ENCODE measurements at places on chromosomes 7 and 10.

- DNase-seq: no peak
Observed at GRCh38 chr10:61643316-61643751, 19.4 kb upstream of the CABCOCO1 start.

DNA sequence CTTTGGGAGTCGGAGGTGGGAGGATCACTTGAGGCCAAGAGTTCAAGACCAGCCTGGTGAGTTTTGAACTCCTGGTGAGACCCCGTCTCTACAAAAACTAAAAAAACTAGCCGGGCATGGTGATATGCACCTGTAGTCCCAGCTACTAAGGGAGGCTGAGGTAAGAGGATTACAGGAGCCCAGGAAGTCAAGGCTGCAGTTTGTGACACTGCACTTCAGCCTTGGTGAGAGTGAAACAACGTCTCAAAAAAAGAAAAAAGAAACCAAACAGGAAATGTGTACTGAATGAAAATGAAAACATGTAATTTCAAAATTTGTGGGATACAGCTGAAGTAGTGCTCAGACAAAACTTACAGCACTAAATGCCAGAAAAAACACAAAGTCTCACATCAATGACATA is 7.6 kb downstream of the ARHGAP12 start:
- DNase-seq: no peak

GRCh38 chr10:55747244-55747643 is 613.8 kb downstream of the ZWINT start:
- no peak for DNase-seq

GRCh38 chr10:47042199-47042473 is 130.9 kb downstream of the PTPN20 start:
- DNase-seq: no peak

- no peak for DNase-seq
Observed at GRCh38 chr10:94092848-94093247, 99.1 kb downstream of the PLCE1 start.

DNA sequence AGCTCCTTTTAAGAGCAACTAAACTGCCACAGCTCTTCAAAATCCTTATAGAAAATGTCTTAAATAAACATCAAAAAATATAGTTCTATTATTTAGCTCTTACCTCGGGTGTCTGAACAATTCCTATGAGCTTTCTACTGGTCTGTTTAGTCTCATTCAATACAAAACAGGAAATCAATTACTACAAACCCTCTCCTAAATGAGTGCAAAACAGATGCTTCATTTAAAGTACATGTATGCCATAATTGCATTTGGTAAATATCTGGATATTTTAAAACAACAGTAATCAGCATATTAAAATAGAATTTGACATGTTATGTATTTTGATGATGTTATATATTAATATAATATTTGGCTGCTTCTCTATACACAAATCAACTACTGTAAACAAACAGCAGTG is 38.5 kb upstream of the MTPN start:
- DNase-seq: no peak

DNA sequence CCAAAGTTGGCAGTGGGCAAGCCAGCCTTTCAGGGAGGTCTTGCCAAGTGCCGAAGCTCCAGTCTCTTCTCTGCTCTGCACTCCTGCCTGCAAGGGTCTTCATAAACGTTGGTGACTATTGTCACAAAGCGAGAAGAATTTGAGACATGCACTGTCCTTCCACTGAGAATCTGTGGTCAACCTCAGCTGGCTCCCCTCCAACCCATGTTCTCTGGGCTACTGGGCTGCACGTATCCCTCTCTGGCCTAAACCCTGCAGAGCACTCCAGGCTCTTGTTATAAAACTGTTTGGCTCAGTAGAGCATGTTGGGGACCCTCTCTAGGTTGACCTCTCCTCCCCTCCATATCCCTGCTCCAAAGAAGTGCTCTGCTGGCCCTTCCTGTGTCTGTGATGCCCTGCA is 260.4 kb upstream of the NFE2L3 start:
- no peak for DNase-seq

DNA sequence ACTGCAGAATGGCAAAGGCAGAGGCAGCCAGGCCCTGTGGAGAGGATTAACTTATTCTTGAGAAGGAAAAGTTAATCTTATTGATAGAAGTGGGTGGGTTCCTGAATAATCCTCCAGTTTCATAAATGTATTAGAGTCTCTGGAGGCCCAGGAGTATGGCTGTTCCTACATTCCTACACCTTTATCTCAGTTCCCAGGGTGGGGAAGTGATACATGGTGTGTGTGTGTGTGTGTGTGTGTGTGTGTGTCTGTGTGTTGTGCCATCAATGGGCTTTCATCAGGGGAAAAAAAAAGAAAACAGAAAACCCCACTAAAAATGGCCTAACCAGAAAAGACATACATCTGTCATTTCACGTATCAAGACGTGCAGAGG is 22.0 kb upstream of the GSDME start:
- no peak for DNase-seq

DNA sequence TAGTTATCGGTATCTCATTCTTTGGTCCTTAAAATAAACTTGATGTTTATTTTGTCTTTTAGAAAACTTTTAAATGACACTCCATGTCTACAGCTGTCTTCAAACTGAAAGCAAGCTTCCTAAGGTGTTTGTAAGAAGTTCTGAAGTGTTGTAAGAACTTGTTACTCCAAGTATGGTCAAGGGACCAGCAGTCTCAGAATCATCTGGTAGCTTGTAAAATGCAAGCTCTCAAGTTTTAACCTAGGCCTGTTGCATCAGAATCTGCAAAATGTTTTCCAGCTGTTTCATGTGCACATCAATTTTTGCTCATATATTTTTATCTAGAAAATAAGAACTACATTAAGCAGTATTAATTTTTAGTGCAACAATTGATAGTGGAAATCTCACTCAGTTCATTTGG is 104.1 kb downstream of the THSD7A start:
- no peak for DNase-seq

DNA sequence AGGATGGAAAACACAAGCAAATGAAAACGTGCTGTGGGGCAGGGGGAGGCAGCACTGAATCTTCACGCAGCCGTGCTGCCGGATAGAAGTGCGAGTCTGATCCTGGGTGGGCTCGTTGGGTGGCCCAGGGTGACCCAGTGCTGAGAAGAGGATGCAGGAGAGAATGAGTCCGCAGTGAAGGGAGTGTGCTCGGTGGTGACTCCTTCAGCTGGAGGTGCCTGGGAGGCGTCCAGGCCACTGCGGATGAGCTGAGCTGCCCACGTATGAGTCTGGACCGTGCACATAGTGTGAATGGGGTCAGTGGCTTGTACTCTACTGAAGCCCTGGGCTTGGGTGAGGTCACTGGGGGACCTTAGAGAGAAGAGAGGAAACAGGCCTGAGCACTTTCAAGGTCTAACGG is 190.0 kb upstream of the MGMT start:
- DNase-seq: no peak

DNA sequence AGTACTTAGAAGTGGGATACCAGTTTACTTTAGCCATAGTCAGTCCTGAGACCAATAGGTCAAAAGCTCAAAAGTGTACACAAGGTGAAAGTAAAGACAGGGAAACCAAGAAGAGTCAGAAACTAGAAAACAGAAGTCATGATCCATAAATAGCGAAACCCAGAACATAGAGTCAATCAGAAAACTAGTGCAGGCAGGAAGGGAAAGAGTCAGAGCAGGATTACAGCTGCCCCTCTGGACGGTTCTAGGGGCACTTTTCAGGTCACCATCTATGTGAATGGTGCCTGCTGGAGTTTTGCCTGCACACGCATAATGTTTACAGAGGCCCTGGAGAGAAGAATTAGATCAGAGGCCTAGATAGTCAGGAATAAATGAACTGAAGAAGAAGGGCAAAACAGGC is 22.4 kb upstream of the DMTF1 start:
- no peak for DNase-seq
